Fibroblast of mammary gland (primary cell): ENCODE measurements at places on chromosomes 13 and 19.

GRCh38 chr13:77239312-77239711 is 87.6 kb downstream of the MYCBP2 start:
- DNase-seq, result peak; percentile 56

DNA sequence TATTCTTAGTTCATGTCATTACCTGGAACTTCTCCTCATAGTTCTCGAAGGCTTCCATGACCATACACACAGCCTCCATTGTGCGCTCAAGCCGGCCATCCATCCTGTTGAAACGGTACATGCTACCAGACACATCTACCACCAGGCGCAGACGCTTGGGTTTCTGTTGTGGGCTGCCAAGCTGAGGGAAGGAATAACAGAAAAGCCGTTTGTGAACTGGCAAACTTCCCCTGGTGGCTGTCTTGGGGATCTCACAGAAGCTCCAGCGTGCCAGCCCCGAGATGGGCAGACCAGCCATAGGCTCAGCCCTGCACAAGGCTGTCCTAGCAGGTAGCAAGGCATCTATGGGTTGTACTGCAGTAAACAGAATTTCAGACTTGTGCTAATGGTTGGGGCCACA is 130.1 kb downstream of the RGCC start:
- DNase-seq, result no peak

GRCh38 chr13:97004886-97005285 is 10.6 kb upstream of the OXGR1 start:
- no peak for DNase-seq

DNA sequence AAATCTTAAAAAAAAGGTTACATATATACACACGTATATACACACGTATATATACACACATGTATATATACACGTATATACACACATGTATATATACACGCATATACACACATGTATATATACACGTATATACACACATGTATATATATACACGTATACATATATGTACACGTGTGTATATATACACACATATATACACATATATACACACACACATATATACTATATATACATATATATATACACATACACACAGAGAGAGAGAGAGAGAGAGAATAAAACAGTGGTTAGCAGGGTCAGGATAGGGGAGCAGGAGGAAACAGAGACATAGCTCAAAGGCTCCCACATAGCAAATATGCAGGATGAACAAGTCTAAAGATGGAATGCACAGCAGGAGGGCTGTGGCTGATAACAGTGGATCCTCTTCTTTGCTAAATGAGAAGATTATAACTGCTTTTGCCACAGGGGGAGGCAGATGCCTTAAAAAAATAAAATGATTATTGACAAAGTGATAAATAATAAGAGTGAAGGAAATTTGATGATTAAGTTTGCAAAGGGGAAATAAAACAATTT is 714.5 kb downstream of the UQCRFS1 start:
- no peak for DNase-seq

- no peak for DNase-seq
Observed at GRCh38 chr13:97106323-97106722, 112.0 kb upstream of the OXGR1 start.

- DNase-seq, result no peak
Observed at GRCh38 chr13:42056146-42056545, 7.7 kb downstream of the DGKH start.

GRCh38 chr19:47595944-47596343 is 13.0 kb upstream of the BICRA start:
- peak; percentile 51 for DNase-seq

DNA sequence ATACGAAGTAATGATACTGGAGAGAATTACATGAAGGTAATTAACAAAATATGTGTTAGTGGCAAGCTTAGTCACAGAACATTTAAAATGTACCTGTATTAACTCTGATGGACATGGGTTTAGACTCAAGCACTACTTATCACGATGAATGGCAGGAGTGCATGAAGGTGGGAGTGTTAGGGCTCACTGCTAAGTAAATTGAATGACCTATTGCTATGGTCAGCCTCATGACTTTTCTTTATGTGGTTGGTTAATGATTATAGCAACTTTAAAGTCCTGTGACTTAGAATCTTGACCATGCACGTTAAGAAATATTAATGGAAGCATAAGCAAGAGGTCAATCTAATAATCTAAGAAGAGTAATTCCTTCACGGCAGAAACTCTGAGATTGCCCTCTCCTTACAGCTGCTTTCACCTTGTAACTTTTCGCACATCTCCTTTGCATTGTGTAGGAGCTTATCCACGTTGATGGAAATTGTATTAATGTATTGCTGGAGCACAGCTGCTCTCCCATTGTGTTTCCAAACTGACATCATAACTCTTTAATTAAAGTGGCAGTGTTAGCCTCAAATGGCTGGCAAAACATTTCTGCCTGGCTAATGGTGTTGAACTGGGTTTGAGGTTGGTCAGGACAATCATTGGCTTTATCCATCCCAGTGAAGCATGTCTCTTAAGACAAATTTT is 114.5 kb downstream of the RXFP2 start:
- no peak for DNase-seq

DNA sequence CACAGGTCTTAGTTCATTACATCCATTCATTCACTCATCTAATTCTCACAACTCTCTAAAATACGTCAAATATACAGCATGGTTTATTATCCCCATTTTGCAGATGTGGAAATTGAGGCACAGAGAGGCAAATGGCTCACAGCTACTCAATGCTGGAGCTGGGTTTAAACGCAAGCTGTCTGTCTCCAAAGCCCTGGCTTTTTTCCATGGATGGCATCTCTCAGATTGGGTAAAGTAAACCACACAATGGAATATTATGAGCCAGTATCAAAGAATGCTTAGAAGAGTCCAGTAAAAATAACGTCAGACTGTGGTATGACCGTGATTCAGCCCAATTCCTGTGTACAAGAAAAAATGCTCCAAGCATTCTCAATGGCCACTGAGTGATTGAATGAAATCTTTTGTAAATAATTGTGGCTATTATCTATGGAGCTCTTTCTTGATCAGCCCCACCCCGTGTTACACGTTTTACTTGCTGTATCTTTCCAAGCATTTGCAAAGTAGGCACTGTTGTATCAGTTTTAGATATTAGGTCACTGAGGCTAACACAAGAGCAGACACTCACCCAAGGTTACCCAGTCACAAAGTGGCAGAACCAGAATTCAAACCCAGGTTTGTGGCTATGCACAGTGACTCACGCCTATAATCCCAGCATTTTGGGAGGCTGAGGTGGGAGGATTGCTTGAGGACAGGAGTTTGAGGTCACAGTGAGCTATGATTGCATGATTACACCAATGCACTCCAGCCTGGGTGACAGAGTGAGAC is 5.5 kb upstream of the ACP7 start:
- DNase-seq, result peak; percentile 96

DNA sequence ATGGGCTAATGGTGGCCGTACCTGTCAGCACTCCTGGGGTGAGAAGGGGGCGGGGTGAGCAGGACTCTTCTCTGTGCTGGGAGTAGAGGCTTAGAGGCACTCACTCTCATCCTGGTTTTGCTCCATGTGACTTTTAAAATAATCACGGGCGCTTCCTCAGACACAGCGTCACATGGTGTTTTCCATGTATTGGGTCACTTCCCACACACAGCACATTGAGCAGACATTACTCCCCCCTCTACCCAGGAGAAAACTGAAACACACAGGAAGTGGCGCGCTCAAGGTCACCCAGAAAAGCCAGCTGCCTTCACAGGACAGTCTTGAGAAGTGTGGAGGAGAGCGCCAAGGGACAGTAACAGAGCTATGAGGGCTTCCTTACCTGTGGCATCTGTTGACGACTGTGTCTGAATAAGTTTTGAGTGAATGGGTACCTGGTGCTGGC is 23.2 kb downstream of the SPATA13 start:
- no peak for DNase-seq

DNA sequence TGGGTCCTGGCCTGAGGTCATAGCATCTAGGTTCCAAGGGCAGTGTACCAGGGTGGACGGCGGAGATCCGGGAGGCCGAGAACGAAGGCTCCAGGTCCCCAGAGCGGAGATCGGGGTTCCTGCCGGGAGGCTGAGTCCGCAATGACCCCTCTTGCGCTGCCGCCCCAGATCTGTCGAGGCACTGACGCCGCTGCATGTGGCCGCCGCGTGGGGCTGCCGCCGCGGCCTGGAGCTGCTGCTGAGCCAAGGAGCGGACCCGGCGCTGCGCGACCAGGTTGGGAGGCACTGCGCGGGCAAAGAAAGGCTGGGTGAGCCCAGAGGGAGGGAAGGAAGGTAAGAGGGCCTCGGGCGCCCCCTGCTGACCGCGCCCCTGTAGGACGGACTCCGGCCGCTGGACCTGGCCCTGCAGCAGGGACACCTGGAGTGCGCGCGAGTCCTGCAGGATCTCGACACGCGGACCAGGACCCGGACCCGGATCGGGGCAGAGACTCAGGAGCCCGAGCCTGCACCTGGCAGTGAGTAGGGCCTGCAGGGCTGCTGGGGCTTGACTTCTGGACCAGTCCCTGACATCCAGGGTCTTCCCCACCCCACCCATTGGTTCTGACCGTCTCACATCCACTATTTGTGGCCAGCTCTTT is 906 bp downstream of the ANKLE1 start:
- DNase-seq, result peak; percentile 65

GRCh38 chr19:53549340-53549739 is 11.4 kb downstream of the ZNF331 start:
- peak; percentile 83 for DNase-seq

- no peak for DNase-seq
Observed at GRCh38 chr13:82681535-82681934, 1200.7 kb downstream of the SLITRK1 start.

DNA sequence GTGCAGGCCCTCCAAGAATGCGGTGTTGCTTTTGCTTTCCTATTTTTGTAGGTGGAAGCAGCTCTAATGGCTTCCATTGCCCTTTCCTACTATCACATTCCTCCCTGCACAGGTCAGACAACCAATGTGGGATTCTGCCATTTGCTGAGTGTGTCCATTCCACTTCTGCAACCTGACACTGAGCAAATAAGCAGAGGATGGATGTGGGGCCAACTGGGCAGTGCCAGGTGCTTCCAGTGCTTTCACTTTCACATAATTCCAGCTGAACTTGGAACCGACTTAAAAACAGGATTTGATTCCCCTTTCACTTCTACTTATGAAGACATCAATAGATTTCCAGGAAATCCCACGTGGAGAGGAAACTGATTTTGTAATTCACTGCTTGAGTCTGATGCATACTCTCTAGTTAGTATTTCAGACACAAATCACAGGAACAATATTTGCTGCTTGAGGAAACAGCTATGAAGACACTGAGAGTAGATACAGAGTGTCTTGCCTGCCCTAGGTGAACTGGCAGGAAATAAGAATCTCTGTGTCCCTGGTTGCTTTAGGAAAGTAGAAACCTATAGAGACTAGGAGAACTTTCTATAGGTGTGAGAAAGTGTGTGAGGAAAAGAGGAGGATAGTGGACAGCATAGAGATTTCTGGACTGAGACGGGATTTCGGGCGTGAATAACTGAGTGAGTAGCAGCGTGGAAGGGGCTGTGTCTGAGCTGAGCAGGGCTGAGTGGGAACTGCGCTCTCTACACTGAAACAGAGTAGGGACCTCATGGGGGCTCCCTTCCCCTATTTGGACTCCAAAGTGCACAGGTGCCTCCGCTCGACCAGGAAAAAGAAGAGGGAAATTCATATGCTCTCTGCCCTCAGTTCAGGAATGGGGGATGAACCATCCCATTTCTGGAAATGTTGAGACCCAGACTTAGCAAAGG is 22.5 kb downstream of the LGALS16 start:
- DNase-seq, result peak; percentile 5

DNA sequence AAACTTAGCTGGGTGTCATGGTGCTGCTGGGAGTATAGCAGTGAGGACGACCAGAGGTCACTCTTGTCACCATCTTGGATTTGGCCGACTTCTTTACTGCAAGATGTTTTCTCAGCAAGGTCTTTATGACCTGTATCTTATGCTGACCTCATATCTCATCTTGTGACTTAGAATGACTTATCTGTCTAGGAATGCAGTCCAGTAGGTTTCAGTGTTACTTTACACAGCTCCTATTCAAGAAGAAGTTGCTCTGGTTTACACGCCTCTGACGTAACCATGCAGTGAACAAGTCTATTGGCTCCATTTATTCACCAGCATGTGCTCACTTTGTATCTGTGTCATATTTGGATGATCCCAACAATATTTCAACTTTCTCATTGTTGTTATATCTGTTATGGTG is 26.7 kb downstream of the ZNF850 start:
- no peak for DNase-seq

DNA sequence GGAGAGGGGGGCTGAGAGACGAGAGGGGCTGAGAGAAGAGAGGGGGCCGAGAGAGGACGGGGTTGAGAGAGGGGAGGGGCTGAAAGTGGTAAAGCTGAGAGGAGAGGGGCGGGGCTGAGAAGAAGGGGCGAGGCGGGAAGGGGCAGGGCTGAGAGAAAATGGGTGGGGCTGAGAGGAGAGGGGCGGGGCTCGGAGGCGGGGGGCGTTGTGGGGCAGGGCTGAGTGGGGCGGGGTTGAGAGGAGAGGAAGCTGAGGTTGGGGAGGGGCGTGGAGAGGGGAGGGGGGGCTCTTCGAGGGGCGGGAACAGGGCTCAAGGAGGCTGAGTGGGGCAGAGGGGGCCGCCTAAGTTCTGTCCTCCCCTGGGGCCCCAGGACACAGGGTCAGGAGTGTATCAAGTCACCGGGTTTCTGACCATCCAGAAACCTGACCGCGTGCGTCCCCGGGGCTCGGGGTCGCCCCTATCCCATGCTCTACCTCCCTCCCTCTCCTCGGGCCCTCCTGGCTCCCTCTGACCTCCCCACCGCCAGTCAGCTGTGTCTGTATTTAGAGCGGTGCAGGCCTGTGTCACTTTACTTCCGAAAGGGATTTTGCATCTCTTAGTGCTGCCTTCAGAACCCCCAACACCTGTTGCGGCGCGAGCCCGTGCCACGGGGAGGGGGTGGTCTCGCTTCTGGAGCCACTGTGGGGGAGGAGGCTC is 38.6 kb upstream of the SEMA6B start:
- DNase-seq, result no peak

GRCh38 chr13:41354416-41354815 is 43.3 kb downstream of the NAA16 start:
- DNase-seq, result peak; percentile 32

DNA sequence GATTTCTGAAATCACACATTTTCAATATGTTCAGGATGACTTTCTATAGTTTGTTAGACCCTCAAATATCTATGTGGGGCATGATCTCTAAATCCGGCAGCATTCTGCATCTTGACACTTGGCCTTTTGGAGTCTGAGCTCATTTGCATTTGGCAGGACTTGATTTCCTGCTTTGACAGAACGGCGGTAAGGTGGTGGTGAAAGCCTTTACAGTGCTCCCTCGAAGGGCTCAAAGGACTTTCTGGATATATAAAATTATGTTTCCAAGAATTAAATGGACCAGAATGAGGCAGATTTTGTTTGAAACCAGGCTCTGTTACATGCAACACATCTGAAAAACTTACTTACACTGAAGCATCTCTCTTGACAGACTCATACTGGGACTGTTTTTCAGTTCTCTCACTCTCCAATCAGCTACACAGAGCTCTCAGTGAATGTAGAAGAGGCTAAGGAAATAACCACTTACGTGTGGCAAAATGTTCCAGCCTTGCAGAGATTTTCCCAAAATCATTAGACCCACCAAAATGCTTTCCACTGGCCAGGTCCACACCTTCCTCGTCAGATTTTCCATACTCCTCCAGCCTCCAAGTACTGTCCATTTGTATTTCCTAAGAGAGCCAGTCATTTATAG is 207.2 kb downstream of the SPRY2 start:
- peak; percentile 27 for DNase-seq
